Inflammatory macrophage (primary cell): ENCODE measurements at places on chromosomes 13 and 19.

DNA sequence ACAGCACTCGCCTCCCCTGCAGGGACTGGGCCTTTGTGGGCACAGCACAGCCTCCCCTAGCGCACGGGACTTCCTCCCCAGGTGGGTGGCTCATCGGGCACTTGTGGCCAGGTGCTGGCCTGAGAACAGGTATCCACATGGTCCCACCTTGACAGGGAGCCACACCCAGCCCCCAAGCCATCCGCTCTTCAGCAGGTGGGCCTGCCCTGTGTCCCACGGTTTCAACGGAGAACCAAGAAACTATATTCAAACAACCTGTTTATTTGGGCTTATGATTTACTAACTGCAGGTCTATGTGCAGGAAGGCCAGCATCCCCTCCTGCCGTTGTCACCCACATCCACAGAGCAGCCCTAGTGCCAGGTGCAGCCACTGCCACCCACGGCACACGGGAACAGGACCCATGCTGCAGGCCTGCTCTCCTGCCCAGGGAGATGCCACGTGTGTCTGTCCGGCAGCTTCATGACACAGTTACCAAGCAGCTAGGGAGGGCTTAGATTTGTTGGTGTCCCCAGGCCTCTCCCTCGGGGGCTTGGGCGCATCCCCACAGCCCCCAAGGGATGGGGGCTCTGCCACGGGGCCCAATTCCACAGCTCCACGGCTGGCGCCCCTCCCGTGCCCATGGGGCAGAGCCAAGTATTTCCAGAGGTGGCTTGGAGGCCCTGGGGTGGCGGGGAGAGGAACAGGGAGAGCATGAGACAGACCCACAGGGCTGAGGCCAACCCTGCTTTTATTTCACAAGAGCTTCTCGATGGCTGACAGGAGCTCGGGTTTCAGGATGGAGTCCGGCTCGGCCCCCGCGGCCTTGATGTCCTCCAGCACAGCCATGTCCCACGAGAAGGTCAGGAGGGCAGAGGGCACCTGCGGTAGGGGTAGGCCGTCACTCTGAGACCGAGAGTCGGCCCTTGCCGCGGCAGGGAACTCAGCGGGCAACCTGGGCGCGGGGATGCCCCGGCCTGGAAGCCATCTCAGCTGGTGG lies 12.5 kb downstream of the UBXN6 start:
- no peak for DNase-seq

DNA sequence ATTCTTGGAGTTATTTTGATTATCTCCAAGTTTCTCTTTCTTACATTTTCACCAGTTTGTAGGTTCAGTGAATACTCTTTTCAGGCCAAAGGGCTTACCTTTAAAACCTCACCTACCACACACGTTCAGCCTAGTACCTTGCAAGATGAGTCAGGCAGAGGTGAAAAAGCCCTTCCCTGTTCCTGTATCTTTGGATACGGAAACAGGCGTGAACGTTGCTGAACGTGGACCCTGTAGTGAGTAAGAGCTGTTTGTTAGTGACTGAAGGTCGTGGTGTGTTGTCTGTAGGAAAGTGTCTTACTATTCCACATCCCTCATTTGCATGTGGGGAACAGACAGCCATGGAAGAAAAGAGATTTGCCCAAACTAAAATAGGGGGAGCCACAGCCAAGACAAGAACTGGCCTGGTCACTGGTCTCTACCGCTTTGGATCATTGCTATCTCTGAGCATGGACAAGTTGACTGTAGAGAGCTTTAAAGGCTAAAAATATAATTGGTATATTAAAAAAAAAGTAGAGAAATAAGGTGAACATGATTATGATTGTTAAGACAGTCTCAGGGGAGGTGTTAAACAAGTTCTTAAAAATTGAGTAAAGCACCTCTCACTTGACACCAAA lies 3.5 kb downstream of the CEBPG start:
- DNase-seq, result no peak

DNA sequence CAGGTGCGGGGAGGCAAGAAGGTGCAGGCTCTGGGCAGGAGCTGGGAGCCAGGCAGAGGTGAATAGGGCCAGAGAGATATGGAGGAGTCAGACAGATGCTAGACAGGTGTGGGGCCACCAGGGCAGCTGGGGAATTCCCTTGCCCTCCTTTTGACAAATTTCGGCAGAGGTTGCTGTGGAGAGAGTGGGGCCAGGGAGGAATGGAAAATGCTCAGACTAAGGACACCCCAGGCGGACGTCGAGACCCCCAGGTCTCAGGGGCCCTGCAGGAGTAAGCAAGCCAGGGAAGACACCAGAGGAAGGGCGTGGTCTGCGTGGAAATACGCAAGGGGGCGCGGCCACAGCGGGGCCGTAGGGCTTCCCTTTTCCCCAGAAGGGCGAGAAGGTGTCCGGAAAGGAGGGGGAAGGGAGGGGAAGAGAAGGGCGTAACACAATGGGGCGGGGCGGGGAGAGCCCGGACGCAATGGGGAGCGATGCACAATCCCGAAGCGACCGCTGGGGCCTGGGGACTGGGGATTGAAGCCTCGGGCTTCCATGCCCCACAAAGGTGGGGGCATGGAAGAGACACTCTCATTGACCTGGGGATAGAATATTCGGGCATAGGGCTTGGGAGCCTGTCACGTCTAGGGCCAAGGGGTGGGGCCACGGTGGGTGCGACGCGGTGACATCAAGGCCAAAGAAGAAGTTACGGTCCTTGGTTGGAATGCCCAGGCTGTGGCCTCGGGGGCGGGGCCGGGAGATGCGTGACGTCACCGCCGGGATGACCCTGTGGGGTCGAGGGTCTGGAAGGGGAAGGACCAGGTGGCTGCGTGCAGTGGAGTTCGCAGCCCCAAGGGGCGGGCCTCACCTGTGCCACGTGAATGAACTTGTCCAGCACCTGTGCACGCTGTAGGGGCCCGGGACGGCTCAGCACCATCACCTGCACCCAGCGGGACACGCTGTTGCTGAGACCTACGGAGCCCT lies 8.2 kb downstream of the RASGRP4 start:
- DNase-seq, result peak; percentile 86

DNA sequence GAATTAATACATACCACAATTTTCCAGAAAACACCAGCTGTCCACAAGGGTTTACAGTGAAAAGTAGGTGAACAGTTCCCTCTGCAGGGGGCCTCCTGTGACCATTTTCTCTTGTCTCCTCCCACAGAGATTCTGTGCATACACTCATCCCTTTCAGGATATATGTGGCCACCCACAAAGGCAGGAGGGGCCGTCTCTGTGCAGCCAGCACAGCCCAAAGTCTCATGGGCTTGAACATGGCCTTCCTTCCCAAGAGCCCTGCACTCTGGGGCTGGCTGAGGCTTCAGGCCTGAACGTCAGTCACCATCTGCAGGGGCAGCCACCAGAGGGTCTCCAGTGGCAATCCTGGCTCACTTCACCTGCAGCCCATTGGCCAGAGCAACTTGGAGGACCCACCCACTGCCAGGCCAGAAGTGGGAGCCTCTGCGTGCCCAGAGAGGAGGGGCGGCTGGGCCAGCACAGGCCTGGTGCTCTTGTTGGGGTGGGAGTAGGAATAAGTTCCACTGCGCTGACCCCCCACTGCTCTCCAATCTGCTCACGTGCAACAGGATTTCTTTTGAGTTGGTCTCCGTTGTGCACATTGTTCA lies 25.1 kb downstream of the TMEM161A start:
- no peak for DNase-seq

DNA sequence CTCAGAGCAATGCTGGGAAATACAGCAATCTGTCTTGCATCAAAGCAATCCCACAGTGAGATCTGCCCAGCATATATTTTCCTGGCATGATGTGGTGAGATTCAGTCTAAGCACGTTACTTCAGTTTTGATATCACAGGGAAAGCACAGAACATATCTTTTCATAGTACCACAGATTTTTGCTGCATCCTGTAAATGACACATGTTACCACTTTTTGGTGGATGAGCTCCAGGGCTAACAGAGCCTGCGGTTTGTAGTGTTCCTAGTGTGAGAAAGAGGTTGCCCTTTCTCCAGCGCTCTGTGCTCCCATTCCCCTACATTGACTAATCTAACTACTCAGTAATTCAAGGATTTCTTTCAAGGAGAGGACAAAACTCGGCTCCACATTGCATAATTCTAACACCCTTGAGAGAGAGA lies 409.0 kb downstream of the GPC6 start:
- no peak for DNase-seq

DNA sequence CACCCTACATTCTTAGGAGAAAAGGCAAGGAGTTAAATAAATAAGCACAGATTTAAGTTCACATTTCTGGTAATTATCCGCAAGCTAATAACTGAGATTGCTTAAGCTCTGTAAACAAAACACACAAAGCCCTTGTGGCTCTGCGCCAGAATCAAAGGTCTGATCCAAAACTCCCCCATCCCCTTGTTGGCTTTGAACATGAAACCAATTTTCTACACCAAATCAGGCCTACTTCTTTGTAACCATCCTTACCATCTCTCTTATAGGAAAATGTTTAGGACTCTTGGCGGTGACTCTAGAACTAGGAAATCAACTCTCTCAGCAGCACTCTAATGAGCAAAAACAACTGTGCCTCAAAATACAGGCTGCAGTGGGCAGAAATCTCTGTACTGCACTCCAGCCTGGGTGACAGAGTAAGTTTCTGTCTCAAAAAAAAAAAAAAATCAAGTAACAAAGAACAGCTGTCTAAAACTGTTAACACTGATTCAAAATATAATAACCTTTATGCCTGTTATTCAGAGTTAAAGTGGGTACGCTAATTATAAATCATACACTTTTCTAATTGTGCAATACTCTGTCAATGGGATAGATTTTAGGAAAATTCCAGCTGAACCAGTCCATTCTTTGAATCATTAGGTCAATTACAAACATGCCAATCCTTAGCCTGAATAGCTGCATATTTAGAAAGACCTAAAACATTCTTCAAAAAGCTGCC lies 25.8 kb downstream of the ABCC4 start:
- no peak for DNase-seq

- DNase-seq, result peak; percentile 81
These were observed 73.9 kb upstream of the FNDC3A start for GRCh38 chr13:48901781-48902180.

- no peak for DNase-seq
These were observed 746 bp downstream of the RAB3D start for GRCh38 chr19:11338569-11339253.

GRCh38 chr13:59352600-59352999 lies 811.1 kb downstream of the DIAPH3 start:
- DNase-seq, result no peak

GRCh38 chr13:46893221-46893740 lies 3.6 kb downstream of the HTR2A start:
- DNase-seq, result no peak

- DNase-seq, result no peak
These were observed 34.3 kb downstream of the N4BP2L2 start for GRCh38 chr13:32504263-32504662.

GRCh38 chr13:49740870-49741269 lies 49.6 kb upstream of the EBPL start:
- DNase-seq, result no peak

DNA sequence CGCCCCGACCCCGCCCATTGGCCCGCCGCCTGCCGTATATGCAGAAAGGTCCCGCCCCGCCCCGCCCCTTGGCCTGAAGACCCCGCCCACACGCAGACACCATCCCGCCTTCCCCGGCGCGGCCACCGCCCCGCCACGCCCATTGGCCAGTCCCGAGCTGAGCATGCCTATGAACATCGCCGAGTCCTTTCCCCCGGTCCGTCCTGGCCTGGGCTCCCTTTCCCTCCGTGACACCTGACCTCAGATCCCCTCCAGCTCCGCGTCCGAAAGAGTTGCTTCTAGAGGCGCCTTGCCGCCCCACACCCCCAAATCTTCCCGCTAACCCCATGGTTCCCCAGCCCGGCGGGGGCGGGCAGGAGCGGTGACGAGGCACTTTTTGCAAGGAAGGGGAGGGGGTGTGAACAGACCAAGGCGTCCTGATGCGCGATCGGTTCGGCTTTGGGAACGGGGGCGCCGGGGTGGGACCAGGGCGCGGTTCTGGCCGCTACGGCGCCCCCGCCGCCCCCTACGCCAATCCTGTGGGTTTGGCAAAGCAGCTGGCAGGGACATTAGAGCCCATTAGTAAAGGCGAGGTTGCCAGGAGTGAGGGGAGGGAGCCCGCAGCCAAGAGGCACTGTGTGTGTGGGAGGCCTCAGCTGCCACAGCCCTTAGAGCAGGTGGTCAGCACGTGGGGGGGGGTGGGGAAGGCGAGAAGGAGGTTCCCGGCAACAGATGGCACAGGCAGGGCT lies 406 bp upstream of the NUMBL start:
- peak; percentile 89 for DNase-seq

GRCh38 chr19:13979244-13979615 lies 26.9 kb downstream of the RFX1 start:
- peak; percentile 8 for DNase-seq

DNA sequence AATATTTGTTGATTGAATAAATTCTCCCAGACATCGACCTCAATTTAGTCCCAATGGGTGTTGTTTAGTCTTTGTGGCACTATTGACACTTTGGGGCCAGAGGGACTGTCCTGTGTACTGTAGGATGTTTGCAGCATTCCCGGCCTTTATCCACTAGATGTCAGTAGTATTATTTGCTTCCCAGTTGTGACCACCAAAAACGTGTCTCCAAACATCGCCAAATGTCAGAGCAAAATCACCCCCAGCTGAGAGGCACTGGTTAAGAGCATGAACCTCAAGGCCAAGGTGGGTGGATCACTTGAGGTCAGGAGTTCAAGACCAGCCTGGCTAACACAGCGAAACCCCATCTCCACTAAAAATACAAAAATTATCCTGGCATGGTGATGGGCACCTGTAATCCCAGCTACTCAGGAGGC lies 15.4 kb downstream of the NLRP12 start:
- DNase-seq, result peak; percentile 53

DNA sequence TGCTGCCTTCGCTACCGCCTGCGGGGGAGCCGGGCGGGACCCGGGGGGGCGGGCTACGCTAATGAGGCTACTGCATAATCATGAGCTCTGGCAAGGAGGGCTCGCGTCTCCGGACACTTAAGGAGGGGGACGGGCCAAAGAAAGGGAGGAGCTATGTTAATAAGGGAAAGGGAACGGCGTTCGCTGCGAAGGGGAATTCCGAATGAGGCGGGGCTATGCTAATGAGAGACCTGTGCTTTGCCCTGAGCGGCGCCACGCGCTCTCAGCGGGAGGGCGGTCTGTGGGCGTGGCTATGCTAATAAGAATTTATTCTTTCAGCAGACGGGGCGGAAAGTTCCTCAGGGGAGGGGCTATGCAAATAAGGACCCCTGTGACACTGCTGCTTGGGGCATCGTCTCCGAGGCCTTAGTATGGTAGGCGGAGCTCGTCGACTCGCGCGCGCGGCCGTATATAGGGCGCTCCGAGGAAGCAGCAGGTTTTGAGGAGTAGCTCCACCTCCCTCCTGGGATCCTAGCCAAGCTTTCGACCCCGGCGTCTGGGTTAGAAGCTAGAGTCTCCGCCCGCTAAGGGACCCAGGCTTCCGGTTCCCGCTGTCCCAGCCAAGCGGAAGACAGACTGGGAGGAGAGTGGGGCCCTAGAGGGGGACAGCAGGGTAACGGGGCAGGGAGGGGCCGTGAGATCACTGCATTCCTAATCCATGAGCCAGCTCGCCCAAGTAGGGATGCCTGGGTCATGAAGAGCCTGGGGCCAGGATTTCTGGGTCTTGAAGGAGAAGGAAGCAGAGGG lies at the start of gene RRAS:
TSS of gene RRAS (minus strand) at position 31 of the 786 bp plus-strand sequence. CDS start 45 bp downstream, outside the sequence.
- peak; percentile 100 for DNase-seq

GRCh38 chr13:51067706-51068105 lies 43.4 kb downstream of the C13orf42 start:
- DNase-seq, result no peak

GRCh38 chr19:7337380-7338194 lies 11.2 kb upstream of the ARHGEF18 start:
- DNase-seq, result peak; percentile 58
